ENCODE measurements at places on chromosomes 5 and 9. TPM values are rescaled to one million over a fixed set of nuclear protein-coding genes. Genes with fewer than 3 reads are reported as not detected.

GRCh38 chr5:26791021-26791420 lies 247.4 kb downstream of the CDH9 start:
- no peak for DNase-seq

DNA sequence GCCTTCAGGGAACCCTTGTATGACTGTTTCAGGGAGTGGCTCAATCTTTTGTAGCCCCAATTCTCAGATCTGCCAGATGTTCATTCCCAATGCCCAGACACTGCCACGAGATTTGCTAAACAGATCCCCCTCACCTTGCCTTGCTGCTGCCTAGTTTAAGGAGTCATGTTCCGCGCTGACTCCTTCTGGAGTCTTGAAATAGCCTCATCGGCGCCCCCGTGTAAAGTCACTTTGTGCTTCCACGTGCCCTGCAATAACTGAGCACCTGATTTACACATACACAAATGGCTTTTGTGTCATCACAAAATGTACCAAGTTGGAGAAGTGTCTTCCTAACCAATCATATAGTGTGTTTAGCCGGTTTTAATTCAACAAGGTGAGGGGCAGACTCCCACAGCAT lies 62.3 kb downstream of the PRRT1B start:
- DNase-seq = no peak

PLAC8L1 gene
- total RNA-seq = not detected

SPRY4 gene
- 11.5 TPM for total RNA-seq

DNA sequence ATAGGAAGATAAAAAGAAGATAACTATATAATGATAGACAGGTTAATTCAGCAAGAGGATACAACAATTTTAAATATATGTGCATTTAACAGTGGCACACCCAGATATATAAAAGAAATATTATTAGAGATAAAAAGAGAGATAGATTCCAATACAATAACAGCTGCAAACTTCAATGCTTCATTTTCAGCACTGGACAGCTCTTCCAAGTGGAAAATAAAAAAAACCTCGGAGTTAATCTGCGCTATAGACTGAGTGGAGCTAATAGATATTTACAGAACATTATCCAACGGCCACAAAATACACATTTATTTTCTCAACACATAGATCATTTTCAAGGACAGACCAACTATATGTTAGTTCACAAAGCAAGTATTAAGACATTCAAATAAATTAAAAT lies 1229.5 kb upstream of the CDH6 start:
- no peak for DNase-seq

- no peak for DNase-seq
Measured at GRCh38 chr5:134945041-134945440, 22.7 kb upstream of the CATSPER3 start.

DNA sequence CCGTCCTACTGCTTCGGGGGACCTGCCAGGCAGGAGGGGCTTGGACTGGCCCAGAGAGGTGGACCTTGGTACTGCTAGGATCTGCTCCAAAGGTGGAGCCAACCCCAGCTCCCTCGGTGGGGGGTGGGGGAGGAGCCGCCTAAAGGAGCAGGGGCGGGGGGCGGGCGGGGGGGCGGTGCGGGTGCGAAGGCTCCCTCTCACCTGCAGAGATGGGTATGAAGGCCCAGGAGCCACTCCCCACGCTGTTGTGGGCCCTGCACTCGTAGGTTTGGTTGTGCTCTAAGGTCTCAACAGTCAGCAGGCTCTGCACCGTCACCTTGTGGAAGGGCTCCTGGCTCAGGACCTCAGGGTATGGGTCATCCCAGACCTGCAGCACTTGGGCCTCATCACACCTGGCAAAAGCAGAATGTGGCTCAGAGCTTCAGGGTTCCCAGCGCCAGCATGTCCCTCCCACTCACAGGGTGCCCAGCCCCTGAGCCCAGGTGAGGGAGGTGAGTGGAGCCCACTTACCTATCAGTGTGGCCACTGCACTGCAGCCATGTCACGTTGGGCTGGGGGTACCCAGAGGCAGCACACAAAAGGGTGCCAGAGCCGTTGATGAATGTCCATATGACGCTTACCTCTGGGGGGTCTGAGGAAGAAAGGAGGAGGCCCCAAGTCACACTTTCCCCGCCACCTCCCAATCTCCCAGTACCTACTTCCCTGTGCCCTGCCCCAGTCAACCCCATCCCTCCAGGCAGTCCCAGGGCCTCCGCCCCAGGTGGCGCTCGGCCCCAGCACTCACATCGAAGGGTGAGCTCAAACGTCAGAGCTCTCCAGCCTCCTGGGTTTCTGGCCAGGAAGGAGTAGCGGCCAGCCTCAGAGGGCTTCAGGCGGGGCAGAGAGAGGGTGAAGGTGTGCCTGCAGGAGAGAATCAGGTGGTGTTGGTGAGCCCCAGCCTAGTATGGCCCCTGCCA lies 16.4 kb downstream of the CSF1R start:
- no peak for DNase-seq

DNA sequence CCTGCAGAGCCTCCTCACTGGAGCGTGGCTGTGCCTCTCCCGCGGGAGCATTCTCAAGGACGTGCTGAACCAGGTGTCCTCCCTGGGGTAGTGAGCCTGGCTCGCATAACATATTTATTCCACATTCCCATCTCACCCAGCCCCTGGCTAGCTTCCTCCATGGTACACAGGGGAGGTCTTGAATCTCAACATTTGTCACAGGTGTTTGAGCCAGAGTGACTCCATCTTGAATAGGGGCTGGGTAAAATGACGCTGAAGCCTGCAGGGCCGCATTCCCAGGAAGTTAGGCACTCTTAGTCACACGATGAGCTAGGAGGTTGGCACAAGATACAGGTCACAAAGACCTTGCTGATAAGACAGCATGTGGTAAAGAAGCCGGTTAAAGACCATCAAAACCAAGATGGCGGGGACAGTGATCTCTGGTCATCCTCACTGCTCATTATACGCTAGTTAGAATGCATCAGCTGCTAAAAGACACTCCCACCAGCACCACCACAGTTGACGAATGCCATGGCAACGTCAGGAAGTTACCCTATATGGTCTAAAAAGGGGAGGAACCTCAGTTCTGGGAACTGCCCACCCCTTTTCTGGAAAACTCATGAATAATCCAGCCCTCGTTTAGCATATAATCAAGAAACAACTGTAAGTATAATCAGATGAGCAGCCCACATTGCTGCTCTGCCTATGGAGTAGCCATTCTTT lies 273.8 kb upstream of the IRX4 start:
- DNase-seq = no peak

DNA sequence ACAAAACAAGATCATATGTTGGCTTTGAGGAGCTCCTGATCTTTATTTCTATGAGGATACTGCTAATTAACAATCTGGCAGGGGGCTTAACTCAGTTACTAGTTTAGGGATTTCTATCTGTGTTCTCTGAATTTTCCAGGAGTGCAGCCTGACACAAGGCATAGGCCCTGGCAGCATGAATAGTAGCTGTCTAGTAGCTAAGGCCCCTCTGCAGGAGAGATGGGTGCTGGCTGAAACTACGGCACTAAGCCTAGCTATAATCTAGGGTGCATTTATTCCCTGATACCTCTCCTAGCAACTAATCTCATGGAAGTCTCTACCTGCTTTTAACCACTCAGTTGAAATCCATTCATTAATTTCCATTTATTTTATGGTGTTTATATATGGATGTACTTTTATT lies 268.2 kb downstream of the TMEM232 start:
- no peak for DNase-seq

DNA sequence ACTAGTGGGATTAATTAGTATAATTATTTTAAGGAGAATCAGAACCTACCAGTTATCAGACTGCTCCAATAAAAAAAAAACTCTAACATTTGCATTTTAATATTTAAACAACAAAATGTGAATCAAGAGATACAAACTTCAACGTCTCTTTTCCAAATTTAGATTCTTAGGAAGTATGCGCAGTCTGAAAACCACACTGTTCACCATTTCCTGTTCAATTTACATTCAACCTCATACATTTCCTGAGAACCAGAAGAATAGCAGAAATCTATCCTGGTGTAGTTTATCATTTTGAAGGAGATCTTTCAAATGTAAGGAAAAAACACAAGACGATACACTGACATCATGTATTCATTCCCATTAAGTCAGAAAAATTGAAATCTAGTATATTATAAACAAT lies 869.2 kb downstream of the EFNA5 start:
- DNase-seq = no peak

NAIP gene
- 10.3 TPM for total RNA-seq

MTAP gene
- 13.3 TPM for total RNA-seq

- no peak for DNase-seq
Measured at GRCh38 chr5:65912311-65912710, 14.1 kb upstream of the ERBIN start.

DNA sequence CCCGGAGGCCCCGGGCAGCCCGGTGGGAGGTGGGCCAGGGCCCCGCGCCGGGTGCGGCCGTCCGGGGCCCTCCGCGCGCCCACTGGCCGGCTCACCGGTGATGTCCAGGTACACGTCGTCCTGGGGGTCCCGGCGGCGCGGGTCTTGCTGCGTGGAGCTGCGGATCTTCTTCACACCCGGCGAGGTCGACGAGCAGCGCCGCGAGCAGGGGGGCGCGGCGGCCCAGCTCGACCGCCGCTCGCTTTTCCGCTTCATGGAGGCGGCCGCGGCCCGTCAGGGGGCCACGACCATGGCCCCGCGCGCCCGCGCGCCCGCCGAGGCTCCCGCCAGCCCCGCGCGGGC lies 548 bp downstream of the CDC14B start:
- no peak for DNase-seq

DNA sequence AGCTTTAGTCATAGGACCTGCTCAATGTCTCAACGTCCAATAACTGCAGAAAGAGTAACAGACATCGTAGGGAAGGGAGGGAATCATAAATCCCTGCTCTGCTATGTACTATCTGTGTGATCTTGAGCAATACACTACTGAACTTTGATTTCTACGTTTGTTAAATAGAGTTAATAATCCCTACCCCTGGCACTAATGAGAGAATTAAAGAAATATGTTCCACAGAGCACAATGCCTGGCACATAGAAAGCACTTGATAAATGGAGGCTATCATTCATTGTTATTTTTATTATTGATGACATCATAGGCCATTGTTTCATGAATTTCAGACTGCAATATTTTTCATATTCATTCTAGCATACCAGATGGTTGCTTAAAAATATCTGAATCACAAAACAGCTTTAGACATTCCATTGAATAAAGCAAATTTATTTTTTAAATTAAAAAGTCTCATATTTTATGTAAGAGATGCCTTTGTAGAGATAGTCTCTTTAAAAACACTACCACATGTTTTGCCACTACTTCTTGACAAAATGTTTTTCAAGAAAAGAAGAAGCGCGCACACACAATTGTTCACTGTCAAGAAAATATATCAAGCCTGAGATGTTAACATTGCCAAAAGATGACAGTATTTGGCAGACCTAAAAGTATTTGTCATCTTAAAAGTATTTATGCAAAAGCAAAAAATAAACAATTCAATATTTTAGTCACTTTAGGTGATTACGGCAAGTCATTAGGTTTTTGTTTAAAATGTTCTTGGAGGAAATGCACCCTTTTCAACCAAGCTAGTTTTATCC lies 108.5 kb downstream of the EBF1 start:
- DNase-seq = no peak

MOB3B gene
- total RNA-seq = 3.1 TPM
